Pancreas (tissue), 10 donors: ENCODE measurements at places on chromosomes 12 and 14. TPM values are rescaled to one million over a fixed set of nuclear protein-coding genes. Genes with fewer than 3 reads are reported as not detected.

DNA sequence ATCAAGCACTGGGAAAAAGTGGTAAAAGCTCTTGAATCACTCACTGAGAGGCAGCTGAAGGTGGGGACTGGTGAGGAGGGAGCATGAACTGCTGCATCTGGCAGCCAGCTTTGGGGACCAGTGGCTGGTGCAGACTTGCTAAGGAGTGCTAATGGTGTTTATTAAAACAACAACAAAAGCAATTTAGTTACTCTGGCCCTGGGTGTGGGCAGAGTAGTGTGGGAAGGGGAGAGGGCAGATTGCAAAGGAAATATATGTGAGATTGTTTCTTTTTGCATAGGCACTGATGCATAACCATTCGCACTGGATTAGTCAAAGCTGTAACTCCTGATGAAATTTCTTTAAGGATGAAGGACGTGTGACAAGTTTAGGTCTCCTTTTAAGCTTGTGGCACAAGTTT is 8.1 kb downstream of the TXNRD1 start:
- H3K27me3 ChIP-seq: no peaks in the 10 kb centered on the region
- H3K27ac ChIP-seq: no peak overlapping the region
- DNase-seq: no peak
- H3K4me3 ChIP-seq: no peak overlapping the region
- no peaks in the 10 kb centered on the region for H3K36me3 ChIP-seq

- no peak for DNase-seq
- no peak overlapping the region for H3K4me3 ChIP-seq
- no peaks in the 10 kb centered on the region for H3K36me3 ChIP-seq
- H3K4me1 ChIP-seq: peaks cover 32% of the 10 kb centered on the region
These were observed 1.5 kb downstream of the COL2A1 start for GRCh38 chr12:48002773-48003218.

DNA sequence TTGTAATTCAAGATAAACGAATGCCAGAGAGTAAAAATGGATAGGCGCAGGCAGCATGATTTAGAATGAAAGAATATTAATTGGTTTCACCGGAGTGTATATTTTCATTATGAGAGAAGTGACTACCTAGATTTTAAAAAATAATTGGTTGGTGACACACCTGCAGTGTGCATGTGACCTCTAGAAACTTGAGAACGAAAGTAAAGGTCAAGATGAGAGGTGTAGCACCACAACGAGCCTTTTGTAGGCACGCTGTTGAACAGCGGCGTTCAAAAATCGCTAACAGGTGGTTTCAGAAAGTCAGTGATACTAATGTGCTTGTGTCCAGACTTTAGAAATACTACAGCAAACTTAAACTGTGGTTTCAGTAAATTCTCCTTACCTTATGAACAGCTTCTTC is 123.8 kb downstream of the NPAS3 start:
- no peaks in the 10 kb centered on the region for H3K27me3 ChIP-seq
- H3K36me3 ChIP-seq: no peaks in the 10 kb centered on the region
- no peak for DNase-seq
- H3K27ac ChIP-seq: no peak overlapping the region
- no peak overlapping the region for H3K4me3 ChIP-seq

Gene TROAP
- 0.32 TPM for total RNA-seq

Gene RIMBP2
- 3.6 TPM for total RNA-seq

DNA sequence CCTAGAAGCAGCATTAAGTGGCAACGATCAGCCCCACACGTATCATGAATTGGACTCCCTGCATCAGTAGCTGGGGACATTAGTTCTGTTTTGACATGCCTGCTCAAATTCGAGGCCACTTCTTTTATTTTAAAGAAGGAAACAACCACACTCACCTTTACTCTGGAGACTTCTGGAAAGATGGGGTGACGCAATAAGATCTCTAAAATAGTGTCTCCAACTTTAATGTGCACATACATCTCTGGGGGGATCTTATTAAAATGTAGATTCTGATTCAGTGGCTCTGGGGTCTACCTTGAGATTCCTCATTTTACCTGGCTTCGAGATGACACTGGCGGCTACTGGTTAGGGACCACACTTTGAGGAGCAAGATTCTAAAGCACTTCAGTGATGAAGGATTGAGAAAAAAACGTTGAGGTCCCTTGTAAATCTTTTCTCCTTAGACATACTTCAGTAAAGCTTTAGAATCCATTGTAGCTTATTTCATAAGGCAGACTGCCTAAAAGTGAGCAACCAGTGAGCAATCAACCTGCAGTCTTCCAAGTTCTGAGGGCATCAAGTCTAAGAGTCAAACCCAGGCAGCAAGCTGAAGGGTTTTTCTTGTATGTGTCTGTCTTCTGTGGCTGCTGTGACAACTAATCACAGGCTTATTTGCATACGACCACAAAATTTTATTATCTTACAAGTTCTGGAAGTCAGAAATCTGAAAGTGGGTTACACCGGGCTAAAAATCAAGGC is 718.6 kb upstream of the TBX3 start:
- no peaks in the 10 kb centered on the region for H3K36me3 ChIP-seq
- no peak for DNase-seq
- H3K4me1 ChIP-seq: no peaks in the 10 kb centered on the region
- no peak overlapping the region for H3K27ac ChIP-seq

DNA sequence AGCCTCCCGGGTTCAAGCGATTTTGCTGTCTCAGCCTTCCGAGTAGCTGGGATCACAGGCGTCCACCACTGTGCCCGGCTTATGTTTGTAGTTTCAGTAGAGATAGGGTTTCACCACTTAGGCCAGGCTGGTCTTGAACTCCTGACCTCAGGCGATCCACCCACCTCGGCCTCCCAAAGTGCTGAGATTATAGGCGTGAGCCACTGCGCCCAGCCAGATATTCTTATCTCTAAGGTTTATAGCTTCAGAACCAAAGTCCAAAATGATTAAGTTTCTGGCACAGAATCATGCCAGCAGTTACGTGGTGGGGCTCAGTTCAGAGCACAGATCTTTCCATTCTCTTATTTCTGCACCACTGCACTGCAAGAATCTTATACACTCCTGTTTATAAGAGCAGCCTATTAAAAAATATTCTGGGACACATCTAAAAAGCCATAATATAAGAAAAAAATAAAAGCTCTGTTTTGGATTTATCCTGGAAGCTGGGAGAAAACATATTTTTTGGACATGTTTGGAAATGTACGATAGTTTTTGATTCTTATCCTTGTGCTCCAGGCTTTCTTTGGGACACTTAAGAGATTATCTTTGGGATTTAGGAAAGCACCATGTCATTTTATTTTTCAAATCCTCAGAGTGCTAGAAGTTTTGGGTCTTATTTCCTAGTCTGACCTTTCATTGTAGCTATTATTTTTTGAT is 129.6 kb downstream of the LMNTD1 start:
- no peaks in the 10 kb centered on the region for H3K36me3 ChIP-seq
- no peak overlapping the region for H3K4me3 ChIP-seq
- no peak overlapping the region for H3K27ac ChIP-seq
- no peaks in the 10 kb centered on the region for H3K27me3 ChIP-seq
- peak; percentile 12 for DNase-seq

Gene NGB
- total RNA-seq: not detected

Gene MYH7
- total RNA-seq: 0.37 TPM

- H3K36me3 ChIP-seq: no peaks in the 10 kb centered on the region
- no peak overlapping the region for H3K4me3 ChIP-seq
- H3K4me1 ChIP-seq: peaks cover 4% of the 10 kb centered on the region
- H3K27ac ChIP-seq: no peak overlapping the region
- DNase-seq: no peak
These were observed 2.9 kb upstream of the TSFM start for GRCh38 chr12:57779736-57780135.

Gene SCNN1A
- total RNA-seq: 56.3 TPM

DNA sequence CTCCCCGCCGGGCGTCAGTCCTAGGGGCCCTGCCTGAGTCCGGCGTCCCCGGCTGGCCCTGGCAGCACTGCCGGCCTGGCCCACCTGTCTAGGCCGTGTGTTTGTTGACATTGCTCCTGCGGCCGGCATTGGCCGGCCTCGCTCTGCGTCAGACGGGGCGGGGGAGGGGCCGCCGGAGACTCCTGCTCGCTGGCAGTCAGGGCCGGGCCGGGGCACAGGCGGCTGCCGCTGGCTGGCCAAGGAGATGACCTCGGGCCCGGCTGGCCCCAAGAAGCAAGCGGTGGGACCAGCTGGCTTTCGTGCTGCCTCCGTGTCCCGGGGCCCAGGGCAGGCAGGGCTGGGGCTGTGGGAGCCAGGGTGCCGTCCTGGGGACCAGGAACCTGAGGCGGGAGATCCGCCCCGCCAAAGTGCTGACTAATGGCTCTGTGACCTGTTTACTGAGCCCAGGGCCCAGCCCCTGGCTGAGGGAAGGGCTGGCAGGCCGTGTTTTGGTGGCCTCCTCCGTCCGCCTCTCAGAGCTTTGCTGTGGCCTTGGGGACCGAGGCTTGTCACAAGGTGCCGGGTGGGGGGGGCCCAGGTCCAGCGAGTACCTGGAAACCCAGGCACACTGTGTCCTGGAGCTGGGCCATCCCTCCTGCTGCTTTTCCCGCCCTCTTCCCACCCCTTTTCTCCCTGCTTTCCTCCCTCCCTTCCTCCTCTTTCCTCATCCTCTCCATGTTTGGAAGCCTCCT is 1.8 kb downstream of the ULK1 start:
- no peaks in the 10 kb centered on the region for H3K36me3 ChIP-seq
- H3K4me1 ChIP-seq: peaks cover 7% of the 10 kb centered on the region
- H3K27me3 ChIP-seq: no peaks in the 10 kb centered on the region
- peak overlapping the region; percentile 100 for H3K27ac ChIP-seq
- peak; percentile 98 for DNase-seq

Gene BATF
- total RNA-seq: 0.63 TPM

- no peaks in the 10 kb centered on the region for H3K36me3 ChIP-seq
- DNase-seq: no peak
- H3K4me1 ChIP-seq: no peaks in the 10 kb centered on the region
- H3K27me3 ChIP-seq: no peaks in the 10 kb centered on the region
These were observed 6.0 kb upstream of the VAMP1 start for GRCh38 chr12:6476489-6476888.

GRCh38 chr12:19382111-19382526 is 57.2 kb upstream of the AEBP2 start:
- no peaks in the 10 kb centered on the region for H3K4me1 ChIP-seq
- no peak overlapping the region for H3K4me3 ChIP-seq

Gene LHX5
- not detected for total RNA-seq

Gene EMP1
- total RNA-seq: 37.6 TPM

- H3K36me3 ChIP-seq: no peaks in the 10 kb centered on the region
- no peaks in the 10 kb centered on the region for H3K4me1 ChIP-seq
- no peaks in the 10 kb centered on the region for H3K27me3 ChIP-seq
- H3K4me3 ChIP-seq: no peak overlapping the region
- DNase-seq: no peak
- no peak overlapping the region for H3K27ac ChIP-seq
These were observed 82.1 kb upstream of the DACT1 start for GRCh38 chr14:58555647-58556046.

Gene CLEC4D
- total RNA-seq: not detected

Gene PLA2G1B
- total RNA-seq: 4,900 TPM

- H3K27me3 ChIP-seq: no peaks in the 10 kb centered on the region
- DNase-seq: no peak
- peaks cover 9% of the 10 kb centered on the region for H3K4me1 ChIP-seq
- no peak overlapping the region for H3K4me3 ChIP-seq
These were observed 24.0 kb upstream of the KRT78 start for GRCh38 chr12:52872644-52873389.

Gene OR6C1
- total RNA-seq: not detected

Gene MYF5
- not detected for total RNA-seq

GRCh38 chr12:90794212-90794611 is 160.8 kb downstream of the CCER1 start:
- no peaks in the 10 kb centered on the region for H3K36me3 ChIP-seq
- H3K4me3 ChIP-seq: no peak overlapping the region
- H3K27ac ChIP-seq: no peak overlapping the region
- no peaks in the 10 kb centered on the region for H3K4me1 ChIP-seq
- no peak for DNase-seq
- H3K27me3 ChIP-seq: no peaks in the 10 kb centered on the region

Gene MAP3K9
- total RNA-seq: 7.6 TPM

Gene ETFRF1
- total RNA-seq: 9.6 TPM

DNA sequence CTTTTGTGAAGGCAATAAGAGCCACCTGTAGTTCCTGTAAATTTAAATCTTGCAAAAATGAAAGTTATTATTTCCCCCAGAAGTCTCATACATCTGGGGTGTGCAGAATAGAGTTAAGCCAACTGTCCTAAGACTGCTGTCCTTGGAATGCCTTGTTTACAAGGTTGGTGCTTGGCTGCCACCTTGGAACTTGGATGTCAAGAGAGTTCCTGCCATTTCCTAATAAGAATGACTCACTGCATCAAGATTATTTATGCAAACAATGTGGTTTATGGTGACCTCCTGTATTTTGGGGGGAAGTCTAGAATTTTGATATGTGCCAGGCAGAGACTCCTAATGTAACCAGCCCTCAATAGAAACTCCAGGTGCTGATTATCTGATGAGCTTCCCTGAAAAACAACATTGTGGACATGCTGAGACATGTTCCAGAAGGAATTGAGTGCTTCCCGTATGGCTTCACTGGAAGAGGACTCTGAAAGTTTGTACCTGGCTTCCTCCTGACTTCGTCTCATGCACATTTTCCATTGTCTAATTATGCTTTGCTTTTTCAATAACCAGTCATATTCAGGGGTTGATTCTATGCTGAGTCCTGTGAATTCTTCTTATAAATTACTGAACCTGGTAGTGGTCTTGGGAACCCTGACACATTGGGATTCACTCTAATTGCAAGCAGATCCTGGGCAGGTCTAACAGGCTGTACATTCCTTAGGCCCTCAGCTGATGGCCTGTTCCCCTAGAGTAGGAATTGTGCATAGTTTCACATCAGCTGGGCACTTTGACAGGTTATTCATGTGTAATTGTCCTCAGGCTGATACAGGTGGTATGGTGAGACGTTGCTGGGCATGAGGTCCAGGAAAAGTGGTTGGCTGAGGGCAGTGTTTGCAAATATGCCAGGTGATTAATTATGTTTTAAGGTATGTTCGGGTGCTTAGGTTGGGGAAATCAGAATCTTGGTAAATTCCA is 1370.7 kb upstream of the TMEM132C start:
- DNase-seq: no peak
- H3K4me3 ChIP-seq: no peak overlapping the region
- no peaks in the 10 kb centered on the region for H3K36me3 ChIP-seq
- H3K27ac ChIP-seq: no peak overlapping the region
- no peaks in the 10 kb centered on the region for H3K4me1 ChIP-seq

Gene DTX1
- total RNA-seq: 3.5 TPM
